ENCODE measurements at places on chromosomes 6 and 20.
A peak's percentile ranks its signal among the peaks of the same experiment; 100 is the strongest.

DNA sequence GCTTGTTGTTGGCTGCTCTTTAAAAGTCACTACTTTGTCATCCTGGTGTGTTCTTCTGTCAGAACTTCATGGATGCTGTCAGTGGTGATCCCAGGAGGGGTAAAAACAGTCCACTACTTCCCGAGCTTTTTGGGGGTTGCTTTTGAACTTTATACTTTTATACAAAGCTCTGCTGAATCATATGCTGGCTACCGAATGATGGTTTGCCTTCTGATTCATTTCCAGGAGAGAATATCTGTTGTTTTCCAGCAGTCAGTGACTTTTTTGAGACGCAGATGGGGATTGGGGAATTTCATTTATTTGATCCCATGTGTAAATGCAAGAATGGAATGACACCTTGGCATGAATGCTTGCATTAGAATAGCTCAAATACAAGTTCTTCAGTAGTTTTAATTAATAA, 32.7 kb upstream of the COL10A1 start:
- no peak for DNase-seq

- no peak for DNase-seq
These were observed 30.0 kb upstream of the PAQR8 start for GRCh38 chr6:52331793-52332457.

- DNase-seq: no peak
These were observed 4.2 kb downstream of the DOP1A start for GRCh38 chr6:83071707-83072106.

DNA sequence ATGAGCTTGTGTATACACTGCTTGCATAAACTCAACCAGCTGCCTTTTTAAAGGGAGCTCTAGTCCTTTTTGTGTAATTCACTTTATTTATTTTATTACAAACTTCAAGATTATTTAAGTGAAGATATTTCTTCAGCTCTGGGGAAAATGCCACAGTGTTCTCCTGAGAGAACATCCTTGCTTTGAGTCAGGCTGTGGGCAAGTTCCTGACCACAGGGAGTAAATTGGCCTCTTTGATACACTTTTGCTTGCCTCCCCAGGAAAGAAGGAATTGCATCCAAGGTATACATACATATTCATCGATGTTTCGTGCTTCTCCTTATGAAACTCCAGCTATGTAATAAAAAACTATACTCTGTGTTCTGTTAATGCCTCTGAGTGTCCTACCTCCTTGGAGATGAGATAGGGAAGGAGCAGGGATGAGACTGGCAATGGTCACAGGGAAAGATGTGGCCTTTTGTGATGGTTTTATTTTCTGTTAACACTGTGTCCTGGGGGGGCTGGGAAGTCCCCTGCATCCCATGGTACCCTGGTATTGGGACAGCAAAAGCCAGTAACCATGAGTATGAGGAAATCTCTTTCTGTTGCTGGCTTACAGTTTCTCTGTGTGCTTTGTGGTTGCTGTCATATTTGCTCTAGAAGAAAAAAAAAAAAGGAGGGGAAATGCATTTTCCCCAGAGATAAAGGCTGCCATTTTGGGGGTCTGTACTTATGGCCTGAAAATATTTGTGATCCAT, 15.3 kb downstream of the TNFAIP3 start:
- no peak for DNase-seq

DNA sequence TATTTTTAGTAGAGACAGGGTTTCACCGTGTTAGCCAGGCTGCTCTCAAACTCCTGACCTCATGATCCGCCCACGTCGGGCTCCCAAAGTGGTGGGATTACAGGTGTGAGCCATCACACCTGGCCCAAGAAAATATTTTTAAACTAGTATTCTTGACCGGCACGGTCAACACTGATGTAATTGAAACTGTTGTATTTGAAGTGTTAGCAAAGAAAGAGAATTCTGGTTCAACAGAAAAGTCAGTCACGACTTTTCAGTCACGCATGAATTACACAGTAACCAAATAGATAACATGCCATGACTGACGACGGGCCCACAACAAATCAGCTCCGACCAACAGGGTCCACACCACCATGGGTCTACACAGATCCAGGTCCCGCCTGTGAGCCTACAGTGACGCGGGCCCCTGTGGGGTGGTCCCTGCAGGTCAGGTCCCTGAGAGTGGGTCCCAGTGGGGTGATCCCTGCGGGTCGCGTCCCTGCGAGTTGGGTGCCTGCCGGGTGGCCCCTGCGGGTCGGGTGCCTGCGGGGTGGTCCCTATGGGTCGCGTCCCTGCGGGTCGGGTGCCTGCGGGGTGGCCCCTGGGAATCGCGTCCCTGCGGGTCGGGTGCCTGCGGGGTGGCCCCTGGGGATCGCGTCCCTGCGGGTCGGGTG, 1.0 kb downstream of the GMEB2 start:
- DNase-seq: no peak

- DNase-seq: no peak
These were observed 25.1 kb downstream of the ZC3H12D start for GRCh38 chr6:149459761-149460160.

DNA sequence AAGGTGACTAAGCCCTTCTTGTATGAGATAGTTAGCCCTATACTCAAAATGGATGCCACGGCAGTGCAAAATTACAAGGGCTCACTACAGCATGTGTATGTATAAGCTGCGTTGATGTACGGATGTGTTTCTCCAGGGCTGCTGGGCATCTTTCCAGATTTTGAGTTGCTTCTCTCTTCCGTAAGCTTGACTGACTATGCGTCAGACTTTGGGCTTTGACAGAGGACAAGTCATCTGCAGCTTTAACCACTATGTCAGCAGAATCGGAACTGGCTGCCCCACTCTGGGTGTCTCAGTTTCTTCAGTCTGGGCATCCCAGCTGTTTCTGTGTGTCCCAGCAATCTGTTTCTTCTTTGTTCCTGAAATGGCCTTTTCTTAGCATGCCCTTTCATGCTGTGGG, 241.6 kb downstream of the BTBD3 start:
- DNase-seq: no peak

- DNase-seq: no peak
These were observed 71.1 kb upstream of the BLCAP start for GRCh38 chr20:37598575-37599342.

GRCh38 chr6:116572162-116572561, 858 bp downstream of the RWDD1 start:
- DNase-seq: no peak

- DNase-seq: no peak
These were observed 129.3 kb upstream of the STMND1 start for GRCh38 chr6:16972535-16972934.

DNA sequence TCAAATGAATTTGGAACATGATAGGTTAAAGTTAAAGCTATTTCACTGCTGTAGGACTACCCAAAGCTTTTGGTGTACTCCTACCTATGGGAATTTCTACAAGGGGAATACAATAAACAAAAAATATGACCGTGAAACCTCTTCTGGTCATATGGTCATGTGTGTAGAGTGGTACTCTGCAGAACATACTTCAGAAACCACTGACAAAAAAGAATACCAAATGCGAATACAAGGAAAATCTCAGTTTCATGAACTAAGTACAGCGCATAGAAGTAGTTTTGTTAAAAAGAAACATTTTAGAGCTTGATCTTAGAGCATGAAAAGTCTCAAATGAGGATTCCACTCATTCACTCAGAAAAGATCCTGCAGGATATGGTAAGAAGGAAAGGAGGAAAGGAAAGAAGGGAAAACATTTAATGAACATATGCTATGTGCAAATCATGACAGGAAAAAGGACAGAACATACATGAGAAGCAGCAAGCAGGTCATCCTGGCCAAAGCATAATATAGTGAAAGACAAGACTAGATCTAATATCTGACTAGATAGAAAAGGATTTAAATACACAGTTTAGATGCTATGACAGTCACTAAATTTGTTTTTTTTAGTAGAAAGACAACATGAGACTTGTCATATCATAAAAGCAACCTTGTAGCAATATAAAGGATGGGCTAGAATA, 36.5 kb downstream of the SNX14 start:
- DNase-seq: no peak

- peak; percentile 2 for DNase-seq
These were observed 78.0 kb downstream of the DLGAP4 start for GRCh38 chr20:36384022-36384619.

Data from activated T-cell treated with anti-CD3 and anti-CD28 coated beads for 1 hour (primary cell).